Muscle of leg (tissue), 16 donors: ENCODE measurements at places on chromosomes 12 and 14. TPM values are rescaled to one million over a fixed set of nuclear protein-coding genes. Genes with fewer than 3 reads are reported as not detected.

Gene RDH11
- total RNA-seq, result 43.3 TPM

Gene SYT1
- total RNA-seq, result 2.5 TPM

GRCh38 chr12:95173392-95174251, 43.6 kb downstream of the FGD6 start:
- peak; percentile 76 for DNase-seq
- no peaks in the 10 kb centered on the region for H3K36me3 ChIP-seq
- peaks cover 10% of the 10 kb centered on the region for H3K4me1 ChIP-seq

Gene LIN7A
- 3.1 TPM for total RNA-seq

DNA sequence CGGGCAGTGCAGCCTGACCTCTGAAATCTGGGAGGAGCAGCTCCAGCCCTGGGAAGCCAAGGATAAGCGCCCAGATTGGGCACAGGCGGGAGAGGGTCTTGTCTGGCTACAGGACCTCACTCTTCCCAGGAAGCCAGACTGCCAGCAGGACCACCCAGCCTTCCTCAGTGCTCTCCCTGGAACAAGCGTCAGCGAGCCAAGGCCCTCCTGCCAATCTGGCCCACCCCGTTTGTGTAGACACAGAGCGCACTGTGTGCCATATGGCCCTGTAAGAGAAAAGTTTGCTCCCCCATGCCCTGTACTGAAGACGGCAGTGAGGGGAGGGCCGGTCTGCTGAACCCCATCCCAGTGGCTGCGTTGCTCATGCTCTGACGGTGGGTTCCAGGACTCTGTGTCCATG, 1.2 kb upstream of the C14orf180 start:
- H3K4me1 ChIP-seq, result peaks cover 100% of the 10 kb centered on the region
- DNase-seq, result no peak
- no peaks in the 10 kb centered on the region for H3K36me3 ChIP-seq
- H3K27me3 ChIP-seq, result peaks cover 2% of the 10 kb centered on the region
- no peak overlapping the region for H3K4me3 ChIP-seq

Gene GPATCH2L
- 29.4 TPM for total RNA-seq

- peaks cover 5% of the 10 kb centered on the region for H3K4me1 ChIP-seq
- no peaks in the 10 kb centered on the region for H3K27me3 ChIP-seq
- H3K4me3 ChIP-seq, result no peak overlapping the region
Measured at GRCh38 chr12:83042441-83043200, 355.9 kb downstream of the TMTC2 start.

Gene RDH16
- 0.27 TPM for total RNA-seq

Gene C12orf50
- total RNA-seq, result 0.09 TPM

Gene ALDH1L2
- total RNA-seq, result 7.5 TPM

Gene MYRFL
- 0.35 TPM for total RNA-seq

DNA sequence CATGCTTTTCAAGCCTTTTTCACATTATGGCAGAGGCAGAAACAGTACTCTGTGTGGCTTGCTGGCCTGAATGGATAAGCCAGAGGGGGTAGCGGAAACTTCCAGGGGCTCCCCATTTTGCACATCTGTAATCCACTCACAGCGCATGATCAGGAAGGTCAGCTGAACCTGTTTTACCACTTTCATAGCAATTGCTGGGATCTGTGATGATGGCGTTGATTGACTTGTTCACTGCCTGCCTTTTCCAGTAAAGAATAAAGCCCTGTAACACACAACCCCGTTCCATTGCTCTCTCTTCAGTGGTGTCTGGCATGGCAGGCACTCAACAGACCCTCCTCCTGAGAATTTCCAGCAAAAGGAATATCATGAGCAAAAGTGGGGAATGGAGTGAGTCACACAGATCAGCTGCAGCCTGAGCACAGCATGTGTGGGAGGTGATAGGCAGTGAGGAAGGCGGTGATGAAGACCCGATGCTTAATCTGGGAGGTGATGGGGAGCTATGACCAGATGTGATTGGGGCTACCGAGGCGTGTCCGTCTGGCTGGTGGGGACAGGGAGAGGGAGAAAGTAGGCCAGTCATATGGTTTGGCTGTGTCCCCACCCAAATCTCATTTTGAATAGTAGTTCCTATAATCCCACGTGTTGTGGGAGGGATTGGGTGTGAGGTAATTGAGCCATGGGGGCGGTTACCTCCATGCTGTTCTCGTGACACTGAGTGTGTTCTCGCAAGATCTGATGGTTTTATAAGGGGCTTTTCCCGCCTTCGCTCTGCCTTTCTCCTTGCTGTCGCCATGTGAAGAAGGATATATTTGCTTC, 44.7 kb upstream of the CHST11 start:
- no peaks in the 10 kb centered on the region for H3K36me3 ChIP-seq
- no peak overlapping the region for H3K4me3 ChIP-seq
- no peaks in the 10 kb centered on the region for H3K4me1 ChIP-seq
- no peak for DNase-seq

- H3K27ac ChIP-seq, result peak overlapping the region; percentile 60
- peaks cover 2% of the 10 kb centered on the region for H3K36me3 ChIP-seq
Measured at GRCh38 chr12:57341275-57341990, 89.4 kb downstream of the R3HDM2 start.

Gene SALL2
- 7.1 TPM for total RNA-seq

GRCh38 chr14:91841065-91841464, 26.3 kb downstream of the TC2N start:
- no peak overlapping the region for H3K27ac ChIP-seq
- H3K4me3 ChIP-seq, result no peak overlapping the region
- H3K27me3 ChIP-seq, result peaks cover 19% of the 10 kb centered on the region
- no peaks in the 10 kb centered on the region for H3K36me3 ChIP-seq

Gene YBX3
- 156 TPM for total RNA-seq

- H3K27me3 ChIP-seq, result peaks cover 3% of the 10 kb centered on the region
- no peaks in the 10 kb centered on the region for H3K4me1 ChIP-seq
- H3K36me3 ChIP-seq, result no peaks in the 10 kb centered on the region
- H3K4me3 ChIP-seq, result no peak overlapping the region
Measured at GRCh38 chr12:126897102-126897501, 1369.9 kb upstream of the TMEM132C start.

DNA sequence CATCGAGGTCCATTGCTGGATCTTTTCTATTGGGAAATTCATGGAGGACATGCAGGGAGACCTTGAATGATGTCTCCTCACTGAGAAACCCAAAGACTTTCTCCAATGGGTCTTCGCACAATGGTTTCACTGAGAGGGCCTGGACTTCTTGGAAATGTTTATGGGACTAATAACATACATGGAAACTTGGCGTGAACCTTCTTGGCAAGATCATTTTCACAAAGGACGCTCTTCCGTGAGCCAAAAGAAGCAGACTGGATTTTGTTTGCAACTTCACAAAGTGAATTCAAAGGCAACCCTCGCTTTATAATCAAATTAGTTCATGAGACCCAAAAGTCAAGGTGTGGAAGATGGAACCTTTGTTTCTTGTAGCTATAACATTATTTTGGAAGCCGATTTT, 154.4 kb downstream of the TMEM132C start:
- no peaks in the 10 kb centered on the region for H3K27me3 ChIP-seq
- peak; percentile 92 for DNase-seq
- no peak overlapping the region for H3K4me3 ChIP-seq
- no peaks in the 10 kb centered on the region for H3K36me3 ChIP-seq
- H3K4me1 ChIP-seq, result peaks cover 6% of the 10 kb centered on the region

- peaks cover 7% of the 10 kb centered on the region for H3K36me3 ChIP-seq
- peak; percentile 79 for DNase-seq
- peaks cover 3% of the 10 kb centered on the region for H3K4me1 ChIP-seq
- H3K27ac ChIP-seq, result no peak overlapping the region
Measured at GRCh38 chr14:30610787-30611343, 11.3 kb upstream of the SCFD1 start.

- no peaks in the 10 kb centered on the region for H3K36me3 ChIP-seq
- H3K4me3 ChIP-seq, result no peak overlapping the region
- H3K27ac ChIP-seq, result no peak overlapping the region
- DNase-seq, result no peak
- H3K27me3 ChIP-seq, result no peaks in the 10 kb centered on the region
Measured at GRCh38 chr12:26246483-26247164, 51.3 kb downstream of the SSPN start.

Gene FLVCR2
- total RNA-seq, result 11.0 TPM

DNA sequence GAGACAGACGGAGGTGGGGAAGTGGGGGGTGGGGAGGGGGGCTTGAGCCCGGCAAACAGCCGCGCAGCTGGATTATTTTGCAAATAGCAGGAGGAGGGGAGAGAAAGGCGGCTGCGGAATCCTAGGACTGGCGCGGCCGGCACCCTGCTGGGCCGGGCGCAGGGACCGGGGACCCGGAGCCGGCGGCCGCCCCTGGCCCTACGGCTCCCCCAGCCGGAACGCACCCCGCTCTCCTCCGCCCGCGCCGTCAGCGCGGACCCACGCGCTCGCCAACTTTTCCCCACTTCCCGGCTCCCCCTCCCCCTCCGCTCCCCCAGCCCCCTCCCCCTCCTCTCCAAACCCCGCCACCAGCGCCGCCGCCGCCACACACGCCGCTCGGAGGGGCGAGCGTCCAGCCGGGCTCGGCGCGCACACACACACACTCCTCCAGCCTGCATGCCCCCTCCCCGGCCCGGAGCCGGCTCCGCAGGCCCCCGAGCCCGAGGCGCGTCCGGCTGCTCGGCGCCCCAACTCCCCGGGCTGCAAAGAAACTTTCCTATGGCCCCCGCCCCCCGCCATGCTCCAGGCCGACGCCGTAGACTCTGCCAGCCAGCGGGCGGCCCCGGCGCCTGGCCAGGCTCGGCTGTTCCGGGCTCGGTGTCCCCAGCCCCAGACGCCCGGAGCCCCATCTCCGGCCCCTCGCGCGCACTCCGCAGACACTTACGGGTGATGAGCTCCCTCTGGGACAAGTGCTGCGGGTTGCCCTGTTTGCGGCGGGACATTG, 1.4 kb downstream of the BCL11B start:
- no peaks in the 10 kb centered on the region for H3K36me3 ChIP-seq
- no peak overlapping the region for H3K27ac ChIP-seq
- H3K4me1 ChIP-seq, result peaks cover 32% of the 10 kb centered on the region
- H3K27me3 ChIP-seq, result peaks cover 77% of the 10 kb centered on the region
- H3K4me3 ChIP-seq, result peak overlapping the region; percentile 55

Gene CLEC14A
- 21.3 TPM for total RNA-seq

GRCh38 chr14:71595441-71595840, 336.8 kb upstream of the RGS6 start:
- H3K27me3 ChIP-seq, result no peaks in the 10 kb centered on the region
- no peaks in the 10 kb centered on the region for H3K36me3 ChIP-seq
- no peak for DNase-seq

- H3K27me3 ChIP-seq, result no peaks in the 10 kb centered on the region
- H3K27ac ChIP-seq, result no peak overlapping the region
- no peak overlapping the region for H3K4me3 ChIP-seq
- peak; percentile 45 for DNase-seq
Measured at GRCh38 chr14:67457782-67458181, 30.7 kb downstream of the TMEM229B start.

Gene NKX2-8
- total RNA-seq, result not detected

- H3K27me3 ChIP-seq, result peaks cover 8% of the 10 kb centered on the region
- H3K4me1 ChIP-seq, result no peaks in the 10 kb centered on the region
- H3K27ac ChIP-seq, result no peak overlapping the region
- no peak overlapping the region for H3K4me3 ChIP-seq
Measured at GRCh38 chr14:67501670-67502069, 13.1 kb upstream of the TMEM229B start.

- H3K27me3 ChIP-seq, result no peaks in the 10 kb centered on the region
- H3K27ac ChIP-seq, result no peak overlapping the region
- H3K4me3 ChIP-seq, result no peak overlapping the region
- H3K36me3 ChIP-seq, result peaks cover 36% of the 10 kb centered on the region
- no peaks in the 10 kb centered on the region for H3K4me1 ChIP-seq
Measured at GRCh38 chr12:95055057-95055456, 18.4 kb downstream of the NR2C1 start.

Gene CLEC4D
- total RNA-seq, result not detected

DNA sequence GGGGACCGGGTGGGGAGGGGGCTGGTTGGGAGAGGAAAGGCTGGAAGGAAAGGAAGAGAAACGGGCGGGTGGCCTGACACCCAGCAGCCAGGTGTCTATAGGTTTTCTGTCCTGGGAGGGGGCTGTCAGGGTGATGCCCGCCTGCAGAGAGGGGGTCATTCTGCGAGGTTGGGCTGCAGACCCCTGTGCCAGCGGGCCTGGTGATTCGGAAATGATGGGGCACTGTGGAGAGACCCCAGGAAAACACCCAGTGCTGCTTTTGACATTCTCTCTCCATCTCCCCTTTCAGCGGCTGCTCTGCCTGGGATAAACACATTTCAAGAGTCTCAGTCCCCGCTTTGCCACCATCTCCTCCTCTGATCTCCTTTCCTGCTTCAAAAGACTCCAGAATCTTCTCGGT, 168.5 kb upstream of the RTL1 start:
- H3K4me1 ChIP-seq, result peaks cover 49% of the 10 kb centered on the region
- H3K36me3 ChIP-seq, result peaks cover 64% of the 10 kb centered on the region
- H3K27ac ChIP-seq, result no peak overlapping the region
- peaks cover 8% of the 10 kb centered on the region for H3K27me3 ChIP-seq
- peak; percentile 18 for DNase-seq
- H3K4me3 ChIP-seq, result no peak overlapping the region

GRCh38 chr14:88798156-88798555, 5.4 kb upstream of the EML5 start:
- H3K4me1 ChIP-seq, result peaks cover 4% of the 10 kb centered on the region
- no peak overlapping the region for H3K4me3 ChIP-seq
- H3K36me3 ChIP-seq, result no peaks in the 10 kb centered on the region
- peaks cover 4% of the 10 kb centered on the region for H3K27me3 ChIP-seq
- H3K27ac ChIP-seq, result no peak overlapping the region
